ENCODE measurements at places on chromosomes 13 and 19.
A peak's percentile ranks its signal among the peaks of the same experiment; 100 is the strongest.

- DNase-seq, result no peak
Measured at GRCh38 chr19:42412661-42413076, 14.5 kb downstream of the LIPE start.

DNA sequence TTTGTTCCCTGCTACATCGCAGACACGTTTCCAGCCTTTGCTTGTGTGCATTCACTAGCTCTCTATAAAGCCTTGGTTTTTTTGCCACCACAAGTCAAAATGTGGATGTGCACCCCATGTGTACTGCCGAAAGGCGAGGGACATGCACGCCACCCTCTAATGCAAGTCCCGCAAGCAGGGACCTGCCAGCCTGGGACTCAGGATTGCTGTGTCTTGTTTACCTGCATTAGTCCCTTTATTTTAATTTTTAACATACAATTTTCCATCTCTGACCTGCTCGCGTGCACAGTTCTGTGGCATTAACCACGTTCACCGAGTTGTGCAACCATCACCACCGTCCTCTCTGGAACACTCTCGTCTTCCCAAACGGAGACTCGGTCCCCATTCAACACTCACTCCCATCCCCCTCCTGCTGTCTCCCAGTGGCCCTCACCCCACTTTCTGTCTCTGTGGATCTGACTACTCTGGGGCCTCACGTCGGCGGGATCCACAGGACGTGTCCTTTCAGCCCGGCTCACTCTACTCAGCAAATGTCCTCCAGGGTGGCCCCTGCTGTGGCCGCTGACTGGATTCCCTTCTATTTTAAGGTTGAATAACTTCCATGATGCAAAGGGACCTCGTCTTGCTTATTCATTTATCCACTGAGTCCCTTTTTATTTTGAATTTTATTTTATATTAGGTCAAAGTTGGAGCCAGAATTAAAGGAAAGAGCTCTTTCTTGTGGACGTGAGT, 58.4 kb downstream of the RASA3 start:
- DNase-seq, result no peak

- DNase-seq, result peak; percentile 31
Measured at GRCh38 chr19:5293612-5294378, 46.8 kb downstream of the PTPRS start.

DNA sequence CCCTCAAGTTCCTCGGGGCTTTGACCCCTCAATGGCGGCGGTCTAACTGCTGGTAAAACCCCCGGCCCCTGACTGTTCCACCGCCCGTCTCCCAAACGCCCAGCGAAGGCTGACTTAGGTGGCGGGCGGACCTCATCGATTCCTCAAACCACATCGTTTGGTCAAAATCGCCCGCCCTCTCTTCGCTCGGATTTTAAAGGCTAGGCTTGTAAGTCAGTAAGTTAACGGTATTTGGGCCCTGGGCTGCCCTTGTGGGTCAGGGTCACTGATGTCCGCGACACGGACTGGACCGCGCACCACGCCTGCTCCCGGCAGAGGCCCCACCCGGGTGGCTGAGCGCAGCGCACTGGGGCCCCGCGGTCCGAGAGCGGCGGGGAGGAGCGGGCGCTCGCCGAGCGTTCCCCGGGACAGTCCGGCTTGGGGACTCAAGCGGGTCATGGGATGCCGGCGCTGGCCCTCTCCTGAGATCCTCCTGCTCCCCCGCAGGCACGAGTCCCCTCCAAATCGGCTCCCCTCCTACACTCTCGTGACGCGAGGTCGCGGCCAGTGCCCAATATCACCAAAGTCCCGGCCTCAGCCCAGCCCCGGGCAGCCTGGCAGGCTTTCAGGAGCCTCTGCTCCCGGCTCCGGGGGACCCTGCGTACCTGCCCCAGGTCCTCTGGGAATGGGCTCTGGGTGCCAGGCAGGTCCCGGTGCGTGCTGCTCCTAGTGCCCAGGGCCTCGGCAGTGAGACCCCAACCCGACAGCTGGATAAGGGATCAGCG, 1.0 kb downstream of the FLT1 start:
- DNase-seq, result no peak

DNA sequence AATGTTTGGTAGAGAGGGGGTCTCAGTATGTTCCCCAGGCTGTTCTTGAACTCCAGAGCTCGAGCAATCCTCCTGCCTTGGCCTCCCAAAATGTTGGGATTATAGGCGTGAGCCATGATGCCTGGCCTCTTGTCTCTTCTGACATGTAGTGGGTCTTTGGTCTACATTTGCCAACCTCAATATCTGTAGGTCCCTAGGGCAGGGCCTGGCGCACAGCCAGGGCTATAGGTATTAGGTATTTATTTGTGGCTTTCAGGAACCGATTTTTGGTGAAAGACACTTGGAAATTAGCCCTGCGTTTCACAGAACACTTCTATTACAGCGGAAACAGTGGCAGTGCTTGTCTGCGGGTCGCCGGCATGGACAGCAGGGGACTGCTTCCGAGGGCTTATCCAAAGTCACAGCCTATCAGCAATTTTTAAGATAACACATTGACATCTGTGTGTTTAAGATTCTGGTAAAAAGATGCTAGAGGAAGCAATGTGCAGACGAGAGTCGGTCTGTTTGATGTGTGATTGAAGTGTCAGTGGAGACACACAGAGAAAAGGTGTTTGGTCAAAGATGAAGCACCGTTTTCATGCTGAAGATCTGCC, 14.5 kb downstream of the ZNF536 start:
- no peak for DNase-seq

DNA sequence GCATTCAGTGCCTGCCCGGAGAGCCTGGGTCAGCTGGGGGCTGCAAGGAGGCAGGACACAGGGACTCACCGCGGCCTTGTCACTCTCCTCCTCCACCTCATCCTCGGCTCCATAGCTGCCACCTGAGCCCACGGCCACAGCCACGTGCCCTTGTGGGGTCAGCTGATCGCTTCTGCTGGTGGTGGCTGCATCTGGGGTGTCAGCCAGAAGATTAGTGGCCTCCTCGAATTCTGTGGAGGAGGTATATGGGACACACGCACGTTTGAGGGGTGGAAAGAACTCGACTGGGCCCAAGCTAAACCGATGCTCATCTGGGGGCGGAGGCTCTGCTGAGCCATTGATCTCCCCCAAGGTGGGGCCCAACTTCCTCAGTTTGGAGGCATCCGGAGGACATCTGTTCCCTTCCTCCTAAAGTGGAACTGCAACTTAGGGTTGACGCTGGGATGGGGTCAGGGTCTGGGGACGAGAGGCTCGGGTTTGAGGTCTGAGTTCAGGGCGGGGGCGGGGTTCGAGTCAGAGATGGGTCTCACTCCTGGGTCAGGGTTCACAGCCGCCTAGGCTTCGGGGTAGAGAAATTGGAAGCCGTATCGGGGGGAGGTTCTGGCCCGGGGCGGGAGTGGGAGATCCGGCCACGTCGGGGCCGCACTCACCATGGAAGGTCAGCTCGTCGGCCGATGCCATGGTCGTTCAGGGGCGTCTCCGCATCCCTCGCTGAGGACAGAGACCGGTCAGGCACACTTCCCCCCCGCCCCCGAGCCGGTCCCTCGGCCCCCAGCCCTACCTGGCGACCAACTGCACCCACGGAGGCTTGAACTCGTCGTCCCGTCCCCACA, 493 bp downstream of the YIPF2 start:
- DNase-seq, result no peak

DNA sequence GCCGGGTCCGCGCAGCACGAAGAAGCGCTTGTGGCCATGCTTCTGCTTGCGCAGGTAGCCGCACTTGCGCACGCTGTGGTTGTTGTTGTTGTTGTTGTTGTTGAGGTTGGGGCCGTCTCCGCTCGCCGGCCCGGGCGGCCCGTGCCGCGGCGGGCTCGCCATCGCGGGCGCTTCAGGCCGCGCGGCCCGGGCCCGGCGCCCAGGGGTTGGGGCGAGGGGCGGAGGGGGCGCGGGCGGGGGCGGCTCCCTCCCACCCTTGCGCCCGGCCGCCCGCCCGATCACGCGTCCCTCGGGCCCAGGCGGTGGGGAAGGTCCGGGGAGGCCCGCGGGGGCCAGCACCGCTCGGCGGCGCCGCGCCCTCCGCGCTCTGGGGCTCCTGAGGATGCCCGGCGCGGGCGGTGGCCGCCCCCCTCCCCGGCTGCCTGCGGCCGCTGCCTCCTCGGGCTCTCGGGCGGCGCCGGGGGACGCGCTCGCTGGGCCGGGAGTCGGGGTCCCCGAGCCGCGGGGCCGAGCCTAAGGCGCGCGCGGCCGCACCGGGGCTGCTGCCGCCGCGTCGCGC, 412 bp downstream of the IRS2 start:
- no peak for DNase-seq

DNA sequence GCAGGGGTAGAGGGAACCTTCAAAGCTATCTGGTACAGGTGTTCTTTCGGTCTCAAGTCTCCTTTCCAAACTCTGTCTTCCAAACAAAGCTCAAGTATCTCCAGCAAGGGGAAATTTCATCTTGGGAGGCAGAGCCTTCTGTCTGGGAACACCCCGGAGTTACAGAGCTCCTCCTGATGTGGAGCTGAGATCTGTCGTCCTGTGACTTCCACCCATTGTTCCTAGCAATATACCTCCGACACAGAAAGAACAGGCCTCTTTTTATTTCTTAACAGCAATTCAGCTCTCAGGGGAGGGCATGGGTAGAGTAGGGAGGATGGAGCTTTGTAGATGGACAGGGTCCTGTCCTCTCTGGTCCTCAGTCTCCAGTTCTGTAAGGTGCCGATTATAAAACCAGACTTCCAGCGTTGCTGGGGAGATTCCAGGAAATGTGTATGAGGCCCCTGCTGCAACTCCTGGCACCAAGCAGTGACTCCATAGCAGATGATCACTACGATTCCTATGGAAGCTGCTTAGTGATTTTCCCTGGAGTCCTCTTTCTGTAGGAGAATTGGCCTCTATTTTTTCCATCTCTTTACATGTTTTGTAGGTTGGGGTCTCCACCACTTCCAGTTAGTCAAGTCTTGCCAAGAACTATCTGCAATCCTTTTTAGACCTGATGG, 56.0 kb upstream of the ARGLU1 start:
- DNase-seq, result no peak

GRCh38 chr19:33171916-33172359, 22.2 kb upstream of the LRP3 start:
- no peak for DNase-seq

GRCh38 chr19:43439032-43439708, 24.5 kb downstream of the TEX101 start:
- no peak for DNase-seq

DNA sequence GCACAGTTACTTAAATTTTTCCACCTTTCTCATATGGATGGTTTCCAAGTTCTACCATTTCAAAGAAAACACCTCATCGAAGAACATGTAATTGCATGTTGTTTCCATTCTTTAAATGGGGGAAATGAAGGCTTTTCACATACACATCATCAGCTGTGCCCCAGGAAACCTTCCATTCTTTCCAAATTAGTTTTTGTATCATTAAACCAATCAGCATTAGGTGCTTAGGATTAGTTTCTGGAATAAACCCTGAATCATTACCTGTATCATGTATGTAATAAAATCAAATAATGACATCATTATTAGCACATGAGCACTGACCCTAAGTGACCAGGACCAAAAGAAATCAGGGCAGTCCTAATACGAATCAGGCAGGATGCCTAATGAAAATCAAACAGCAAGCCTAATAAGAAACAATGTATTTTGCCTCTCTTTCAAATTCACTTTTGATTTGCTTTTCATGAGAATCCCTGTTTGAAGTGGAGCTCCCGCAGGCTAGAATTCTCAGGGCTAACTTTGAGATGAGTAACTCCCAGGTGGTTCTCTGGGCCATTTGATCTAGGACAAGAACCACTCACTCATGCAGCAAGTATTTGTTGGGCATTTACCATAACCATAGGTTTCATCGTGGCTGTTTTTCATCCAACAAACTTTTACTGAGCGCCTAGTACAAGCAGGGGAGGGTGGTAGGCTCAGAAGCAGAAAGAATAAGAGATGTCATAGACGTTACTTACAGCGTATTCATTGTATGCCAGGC, 89.2 kb downstream of the MZT1 start:
- no peak for DNase-seq

DNA sequence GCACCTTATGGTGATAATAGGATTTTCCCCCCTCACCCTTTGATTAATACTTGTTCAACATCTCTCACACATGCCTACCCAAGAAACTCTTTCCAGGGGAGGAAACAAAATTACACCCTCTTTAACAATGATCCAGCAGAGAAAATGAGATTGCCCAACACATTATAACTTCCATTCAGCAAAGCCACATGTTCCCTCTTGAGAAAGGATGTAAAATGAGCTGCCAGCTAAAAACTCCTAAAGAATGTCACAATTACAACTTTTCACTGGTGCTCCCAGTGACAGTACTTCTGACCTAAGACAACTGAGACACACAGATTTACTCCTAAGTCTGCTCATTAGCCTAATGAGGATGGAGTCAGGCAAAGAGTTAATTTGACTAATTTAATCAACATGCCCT, 621.4 kb downstream of the DIAPH3 start:
- DNase-seq, result no peak

- no peak for DNase-seq
Measured at GRCh38 chr13:107838588-107839161, 376.7 kb downstream of the LIG4 start.

DNA sequence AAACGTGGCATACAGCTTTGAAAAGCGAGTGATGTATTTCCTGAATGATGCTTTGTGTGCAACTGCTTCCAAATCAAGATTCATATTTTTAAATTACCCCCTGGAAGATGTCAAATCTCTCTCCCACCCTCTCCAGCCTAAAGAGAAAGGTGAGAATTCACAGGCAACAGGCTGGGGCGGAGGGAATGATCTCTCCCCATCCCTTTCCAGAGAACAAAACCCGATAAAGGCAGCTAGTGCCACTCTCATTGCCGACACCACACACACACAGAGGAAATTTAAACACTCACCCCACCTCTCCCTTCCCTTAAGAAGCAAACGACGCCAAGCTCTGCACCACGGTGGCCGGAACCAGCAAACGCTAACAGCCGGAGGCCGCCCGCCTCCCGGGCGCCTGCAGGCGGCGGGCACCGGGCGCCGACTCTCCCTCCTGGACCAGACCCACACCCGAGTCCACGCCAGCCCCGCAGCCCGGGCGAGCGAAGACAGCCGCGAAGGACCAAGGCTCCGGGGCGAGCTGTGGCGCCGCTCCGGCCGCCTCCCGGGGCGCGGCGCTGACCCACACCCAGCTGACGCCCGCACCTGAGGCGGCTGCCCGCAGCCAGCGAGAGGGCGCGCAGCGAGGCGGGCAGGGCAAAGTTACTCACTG, 477 bp downstream of the LNX2 start:
- DNase-seq, result no peak

DNA sequence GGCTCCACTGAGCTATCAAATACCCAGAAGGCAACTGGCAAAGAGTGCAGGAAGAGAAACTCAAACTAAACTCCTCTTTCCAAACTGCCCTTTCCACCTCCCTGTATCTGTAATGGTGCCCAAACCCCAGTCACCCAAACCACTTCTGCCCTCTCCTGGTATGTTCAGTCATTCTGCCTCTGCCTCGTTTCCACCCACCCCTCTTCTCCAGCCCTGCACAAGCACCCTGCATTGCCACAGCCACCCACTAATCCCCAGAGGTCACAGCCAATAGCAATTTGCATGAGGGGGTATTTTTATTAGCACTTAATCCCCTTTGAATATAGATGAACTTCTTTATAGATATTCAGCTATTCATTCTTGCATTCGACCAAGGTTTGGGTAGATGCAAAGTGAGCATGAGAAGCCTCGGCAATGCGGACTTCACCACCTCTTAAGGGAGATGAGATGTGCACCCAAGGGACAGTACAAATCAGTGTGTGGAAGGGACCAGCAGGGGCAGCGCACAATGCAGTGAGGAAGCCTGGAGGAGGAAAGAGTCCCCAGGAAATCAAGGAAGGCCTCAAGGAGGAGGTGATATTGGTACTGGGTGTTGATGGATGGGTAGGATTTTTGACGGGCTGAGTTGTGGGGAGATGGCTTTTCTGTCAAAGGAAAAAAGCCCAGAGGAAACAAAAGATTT, 12.4 kb downstream of the TMEM272 start:
- DNase-seq, result peak; percentile 38

GRCh38 chr13:109881347-109881725, 95.0 kb upstream of the IRS2 start:
- no peak for DNase-seq
